MCF 10A (cell line): ENCODE measurements at places on chromosomes 2 and 18. TPM values are rescaled to one million over a fixed set of nuclear protein-coding genes. Genes with fewer than 3 reads are reported as not detected.

- no peak for DNase-seq
Measured at GRCh38 chr2:207417301-207417718, 112.5 kb upstream of the CREB1 start.

DNA sequence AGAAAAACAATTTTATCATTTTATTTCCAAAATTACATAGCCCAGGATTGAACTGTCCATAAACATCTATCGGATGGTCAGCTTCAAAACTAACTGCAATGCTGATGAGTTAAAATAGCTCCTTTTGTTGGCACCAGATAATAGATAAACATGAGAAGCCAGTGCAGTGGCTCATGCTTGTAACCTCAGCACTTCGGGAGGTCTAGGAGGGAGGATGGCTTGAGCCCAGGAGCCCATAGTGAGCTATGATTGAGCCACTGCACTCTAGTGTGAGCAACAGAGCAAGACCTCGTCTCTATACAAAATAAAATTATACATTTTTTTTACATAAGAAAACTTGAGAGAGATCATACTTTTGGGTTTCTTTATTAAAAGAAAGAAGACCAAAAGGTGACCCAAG is 34.6 kb upstream of the IMPA2 start:
- DNase-seq, result peak; percentile 49

- DNase-seq, result no peak
Measured at GRCh38 chr2:229974266-229974665, 52.0 kb downstream of the FBXO36 start.

DNA sequence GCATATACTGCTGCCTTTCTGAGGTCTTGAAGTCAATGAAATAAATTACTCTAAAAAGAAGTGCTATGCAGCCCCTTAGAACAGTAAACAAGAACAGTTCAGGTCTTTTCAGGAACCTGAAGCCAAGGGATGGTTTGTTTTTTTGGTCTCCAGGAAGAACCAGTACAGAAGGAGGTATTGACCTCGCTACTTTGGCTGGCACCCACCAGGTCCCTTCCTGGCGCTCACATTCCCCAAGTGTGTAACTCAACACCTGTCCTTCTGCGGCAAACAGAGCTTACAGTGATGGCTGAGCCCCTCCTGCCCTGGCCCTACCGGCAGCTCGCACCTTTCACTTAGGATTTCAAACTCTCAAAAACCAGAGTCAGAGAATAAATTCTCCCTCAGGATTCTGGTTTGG is 51.9 kb downstream of the SETBP1 start:
- no peak for DNase-seq

- no peak for DNase-seq
Measured at GRCh38 chr2:16186661-16187481, 246.5 kb downstream of the MYCN start.

GRCh38 chr2:220134756-220135534 is 507.5 kb downstream of the SLC4A3 start:
- DNase-seq, result peak; percentile 55

DNA sequence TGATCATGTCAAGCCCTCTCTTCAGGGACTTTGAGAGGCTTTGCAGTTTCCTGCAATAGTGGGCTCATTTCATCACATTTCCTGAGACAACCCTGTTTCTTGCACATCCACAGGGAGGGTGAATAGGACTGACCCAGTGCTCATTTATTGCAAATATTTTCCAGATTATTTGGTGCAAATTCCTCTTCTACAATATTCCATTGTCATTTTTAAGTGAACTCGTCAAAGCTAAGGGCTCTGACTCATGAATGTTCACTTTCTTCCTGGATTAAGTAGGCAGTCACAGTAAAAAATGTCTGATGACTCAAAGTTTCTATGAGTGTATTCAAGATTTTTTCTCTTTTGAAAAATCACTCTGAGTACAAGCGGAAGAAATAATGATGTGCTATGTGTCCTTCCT is 225.5 kb upstream of the GALNT5 start:
- peak; percentile 68 for DNase-seq

The SLC11A1 gene
- total RNA-seq, result 0.09 and 0.32 TPM in 2 replicates

The CIAO1 gene
- 62.3 and 63.3 TPM in 2 replicates for total RNA-seq

The C1GALT1C1L gene
- total RNA-seq, result 0.27 TPM in 1 of 2 replicates, not detected in the other

The GKN1 gene
- not detected in 2 replicates for total RNA-seq
